ENCODE measurements at places on chromosomes 3 and 15. TPM values are rescaled to one million over a fixed set of nuclear protein-coding genes. Genes with fewer than 3 reads are reported as not detected.

- no peak for DNase-seq
Measured at GRCh38 chr15:40372981-40373380, 9.5 kb upstream of the KNSTRN start.

GRCh38 chr15:49315391-49315823, 107.6 kb upstream of the FGF7 start:
- no peak for DNase-seq

DNA sequence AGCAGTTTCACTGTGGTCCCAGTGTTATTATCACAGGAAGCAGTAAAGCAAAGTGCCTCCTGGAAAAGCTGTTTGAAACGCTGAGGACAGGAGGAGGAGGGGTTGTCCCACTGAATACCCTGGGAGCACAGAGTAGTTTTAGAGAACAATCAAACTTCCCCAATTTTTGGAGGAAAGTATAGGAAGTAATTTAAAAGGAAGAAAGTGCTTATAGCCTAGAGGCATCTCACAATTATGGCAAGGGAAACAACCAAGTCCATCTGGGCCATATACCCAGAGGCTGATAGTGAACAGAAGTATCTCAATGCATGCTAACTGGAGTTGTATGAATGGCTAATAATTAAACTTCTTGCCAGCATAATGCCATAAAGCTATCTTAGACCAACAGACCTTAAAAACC, 137.2 kb upstream of the EPHA6 start:
- DNase-seq: no peak

GRCh38 chr3:25962255-25962654, 172.4 kb downstream of the OXSM start:
- DNase-seq: no peak

- DNase-seq: no peak
Measured at GRCh38 chr3:108190346-108190745, 31.9 kb downstream of the IFT57 start.

- no peak for DNase-seq
Measured at GRCh38 chr3:55367384-55367783, 119.7 kb downstream of the WNT5A start.

- no peak for DNase-seq
Measured at GRCh38 chr15:68487087-68487843, 55.3 kb upstream of the ITGA11 start.

GRCh38 chr3:132354916-132355702, 37.9 kb downstream of the ACP3 start:
- no peak for DNase-seq

- no peak for DNase-seq
Measured at GRCh38 chr3:163916596-163917560, 1161.4 kb downstream of the SI start.

DNA sequence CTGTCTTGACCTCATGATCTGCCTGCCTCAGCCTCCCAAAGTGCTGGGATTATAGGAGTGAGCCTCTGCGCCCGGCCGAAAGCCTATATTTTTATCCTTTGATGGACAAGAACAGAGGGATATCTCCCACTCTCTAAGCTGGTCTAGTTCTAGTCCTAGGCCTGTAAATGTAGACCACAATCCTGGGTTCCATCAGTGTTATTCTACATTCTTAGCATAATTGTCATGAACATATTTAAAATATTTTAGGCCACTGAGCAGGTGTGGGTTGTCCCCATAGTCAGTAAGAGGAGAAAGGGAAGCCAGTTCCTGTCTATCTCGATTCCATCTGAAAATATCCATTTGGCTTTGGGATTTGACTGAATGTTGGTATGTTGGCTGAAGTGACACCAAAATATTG, 118.1 kb downstream of the EBLN2 start:
- DNase-seq: no peak

DNA sequence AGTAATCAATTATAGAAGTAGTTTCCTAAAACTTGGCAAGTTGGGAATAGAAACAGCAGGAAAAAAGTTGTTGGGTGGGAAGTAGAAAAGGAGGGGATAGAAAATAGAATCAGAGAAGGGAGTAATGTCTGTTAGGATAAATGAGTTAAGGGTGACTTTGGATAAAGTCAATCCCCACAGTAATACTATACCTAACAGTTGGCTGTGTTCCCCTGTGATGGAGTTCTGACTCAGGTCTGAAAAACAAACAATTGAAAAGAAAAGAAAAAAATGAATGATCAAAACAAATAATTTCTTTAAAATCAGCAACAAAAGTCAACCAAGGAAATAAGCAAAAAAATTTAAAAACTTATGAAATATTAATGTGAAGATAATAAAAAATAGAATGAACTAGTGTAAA, 50.3 kb downstream of the EMC4 start:
- no peak for DNase-seq

The KCNAB1 gene
- total RNA-seq: 1.6 TPM

The SLC9C1 gene
- 0.46 TPM for total RNA-seq

The PRICKLE2 gene
- total RNA-seq: 28.3 TPM

The MGLL gene
- total RNA-seq: 193 TPM

The SOX14 gene
- not detected for total RNA-seq

The RASGRP1 gene
- total RNA-seq: 4.6 TPM

Data from mucosa of gallbladder (tissue), 1 donor.